ENCODE measurements at places on chromosomes 7 and 10.

- DNase-seq, result no peak
Observed at GRCh38 chr7:111873326-111873646, 311.0 kb upstream of the IMMP2L start.

- DNase-seq, result no peak
Observed at GRCh38 chr10:100713049-100713858, 32.1 kb upstream of the PAX2 start.

GRCh38 chr10:42149722-42150427 lies 488.5 kb downstream of the ZNF33B start:
- DNase-seq, result no peak

DNA sequence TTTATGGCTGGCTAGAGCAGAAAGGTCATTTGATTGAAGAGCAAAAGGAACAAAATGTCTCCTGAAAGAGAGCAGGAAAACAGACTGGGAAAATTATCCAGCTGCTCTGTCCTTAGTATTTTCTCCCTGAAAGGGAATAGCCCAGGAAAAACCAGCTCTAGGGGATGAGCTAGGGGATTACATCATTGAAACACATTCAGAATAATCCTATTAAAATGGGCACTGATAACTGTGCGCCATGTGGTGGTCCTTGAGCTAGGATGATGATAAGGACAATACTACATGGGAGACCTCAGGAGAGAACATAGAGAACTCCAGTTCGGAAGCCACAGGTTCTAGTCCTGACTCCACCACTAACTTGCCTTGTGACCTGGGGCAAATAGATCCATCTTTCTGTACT lies 873.8 kb downstream of the TYW1 start:
- no peak for DNase-seq

DNA sequence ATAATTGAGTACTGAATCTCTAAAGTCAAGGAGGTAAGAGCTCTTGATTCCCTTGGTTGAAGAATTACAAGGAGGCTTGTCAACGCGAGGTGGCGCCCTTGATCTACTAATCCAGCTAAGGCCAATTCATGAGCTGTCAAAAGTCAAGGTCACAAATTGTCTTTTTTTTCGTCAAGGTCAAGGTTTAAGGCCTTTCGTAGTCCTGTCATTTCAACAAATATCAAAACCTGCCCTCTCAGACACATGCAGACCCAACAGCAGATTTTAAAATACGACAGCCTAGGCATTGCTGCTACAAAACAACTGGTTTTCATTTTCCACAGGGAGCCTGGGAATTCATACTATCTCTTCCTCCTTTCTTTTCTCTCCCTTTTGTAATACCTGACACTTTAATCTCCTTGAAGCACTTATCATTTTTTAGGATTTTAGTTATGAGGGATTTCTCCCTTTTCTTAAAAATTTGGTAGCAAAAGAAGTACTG lies 3.6 kb downstream of the HOXA13 start:
- peak; percentile 83 for DNase-seq

DNA sequence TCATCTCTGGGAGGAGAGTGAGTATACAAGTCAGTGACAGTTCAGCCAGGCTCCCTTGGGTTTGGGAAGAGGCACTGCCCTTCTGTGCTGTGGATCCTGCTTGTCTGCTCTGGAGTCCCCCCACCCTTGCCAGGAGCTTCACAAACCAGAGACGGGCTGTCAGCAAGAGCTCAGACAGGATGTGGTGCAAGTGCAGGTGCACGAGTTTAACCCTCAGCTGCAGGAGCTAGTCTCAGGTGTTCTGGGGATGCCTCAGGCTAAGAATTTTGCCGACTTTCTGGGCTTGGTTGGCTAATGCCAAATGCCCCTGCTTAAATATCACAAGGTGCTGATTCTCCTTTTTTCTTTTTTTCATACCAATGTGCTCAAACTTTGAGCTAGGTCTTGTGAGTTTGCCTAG lies 22.3 kb downstream of the ZNF783 start:
- no peak for DNase-seq

- no peak for DNase-seq
Observed at GRCh38 chr10:117652228-117653169, 110.0 kb downstream of the EMX2 start.

DNA sequence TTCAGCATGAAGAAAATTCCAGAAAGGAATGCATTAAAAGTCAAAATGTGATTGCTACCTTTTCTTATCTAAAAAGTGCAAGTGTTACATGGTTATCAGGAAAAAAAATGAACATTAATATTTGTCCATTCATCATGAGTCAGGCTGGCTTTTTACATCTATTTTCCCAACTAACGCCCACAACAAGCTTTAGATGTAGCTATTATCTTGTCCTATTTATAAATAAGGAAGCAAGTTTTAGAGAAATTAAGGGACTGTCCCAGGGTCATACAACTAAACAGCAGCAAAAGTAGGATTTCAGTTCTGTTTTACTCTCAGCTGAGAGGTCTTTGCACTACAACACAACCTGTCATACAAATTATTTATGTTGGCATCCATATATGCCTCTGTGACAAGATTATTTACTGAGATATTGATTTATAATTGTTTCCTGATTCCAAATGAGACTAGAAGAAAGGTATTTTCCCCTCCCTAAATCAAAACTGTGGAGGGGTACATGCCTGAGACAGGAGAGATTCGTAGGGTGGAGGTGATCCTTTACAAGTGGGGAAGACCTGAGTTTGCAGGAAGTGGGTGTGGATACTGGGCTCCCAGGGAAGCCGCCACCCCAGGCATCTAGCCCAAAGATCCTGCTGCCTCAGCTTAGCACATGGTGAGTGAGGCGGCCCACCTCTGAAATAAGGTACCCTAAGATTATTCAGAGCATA lies 57.2 kb upstream of the ARID5B start:
- DNase-seq, result no peak

DNA sequence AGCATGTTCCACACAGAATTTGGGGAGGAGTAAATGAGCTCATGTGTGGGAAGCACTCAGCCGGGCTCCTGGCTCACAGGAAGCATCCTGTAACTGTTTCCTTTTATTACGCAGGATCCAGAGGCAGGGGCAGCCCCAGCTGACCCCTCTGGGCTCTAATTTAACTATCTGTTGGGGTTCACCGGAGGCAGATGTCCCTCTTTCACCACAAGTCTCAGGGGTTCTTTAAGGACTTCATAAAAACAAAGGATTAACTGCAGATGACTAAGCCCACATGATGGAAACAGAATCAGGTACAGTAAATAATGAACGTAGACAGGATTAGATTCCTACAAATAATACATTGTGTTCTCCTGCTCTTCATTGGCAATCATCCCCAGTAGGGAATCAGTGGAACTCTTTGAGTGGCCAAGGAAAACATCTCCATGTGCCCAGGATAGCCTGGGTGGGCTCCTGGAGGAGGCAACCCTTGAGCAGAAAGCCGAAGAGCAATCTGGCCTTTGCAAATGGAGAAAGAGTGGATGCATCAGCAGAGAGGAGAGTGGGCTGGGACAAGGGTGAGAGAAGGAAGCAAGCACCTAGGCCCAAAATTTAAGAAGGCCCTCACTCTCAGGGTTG lies 24.6 kb downstream of the TBXAS1 start:
- no peak for DNase-seq

DNA sequence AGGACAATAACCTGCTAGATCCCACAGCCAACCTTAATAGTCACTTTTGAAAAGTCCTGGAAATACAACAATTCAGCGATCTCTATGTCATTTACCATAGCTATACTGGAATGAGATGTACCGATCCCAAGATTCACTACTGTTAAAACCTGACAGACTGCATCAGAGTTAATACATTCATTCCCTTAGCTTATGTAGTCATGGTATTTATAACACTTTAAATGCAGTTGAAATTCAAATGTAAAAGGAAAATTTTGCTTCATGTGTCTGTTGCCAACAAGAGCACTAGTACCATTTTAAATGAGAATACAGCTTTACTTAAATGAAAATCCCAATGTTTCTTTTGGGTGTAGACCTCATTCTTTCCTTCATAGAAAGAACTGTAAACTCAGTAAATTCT lies 11.1 kb upstream of the GGCT start:
- DNase-seq, result no peak

- no peak for DNase-seq
Observed at GRCh38 chr10:113033991-113034390, 83.9 kb downstream of the TCF7L2 start.

DNA sequence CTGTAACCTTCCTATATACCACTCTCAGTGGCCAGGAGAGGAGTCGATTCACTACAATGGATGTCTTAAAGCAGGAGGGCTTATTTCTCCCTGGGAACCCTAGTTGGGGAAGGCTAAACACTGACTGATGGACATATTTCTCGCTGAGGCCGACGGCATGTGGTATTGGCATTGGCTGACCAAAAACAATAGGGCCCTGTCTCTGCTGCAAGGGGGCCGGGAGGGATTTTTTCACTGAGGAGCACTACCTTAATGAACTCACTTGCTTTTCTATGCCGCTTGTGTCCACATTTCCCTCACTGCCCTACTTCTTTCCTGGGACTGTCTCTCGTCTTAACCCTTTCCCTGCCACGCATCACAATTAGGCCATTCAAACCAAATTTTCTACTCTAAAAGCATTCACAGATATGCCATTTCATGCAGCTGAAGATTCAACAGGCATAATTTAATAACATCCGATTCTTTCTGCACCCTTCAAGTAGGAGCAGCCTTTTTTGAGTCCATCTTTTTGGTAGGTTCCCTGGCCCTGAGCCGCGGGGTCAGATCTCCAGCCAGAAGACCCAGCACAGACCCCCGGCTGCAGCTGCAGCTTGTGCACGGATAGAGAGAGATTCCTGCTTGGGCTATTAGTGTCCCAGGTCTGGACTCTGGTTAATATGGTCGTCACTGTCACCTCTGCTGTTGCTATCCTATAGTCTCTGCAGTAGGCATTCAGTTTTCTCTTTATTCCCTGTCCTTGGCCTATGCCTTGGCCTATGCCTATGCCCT lies 118.7 kb downstream of the HIPK2 start:
- peak; percentile 79 for DNase-seq

DNA sequence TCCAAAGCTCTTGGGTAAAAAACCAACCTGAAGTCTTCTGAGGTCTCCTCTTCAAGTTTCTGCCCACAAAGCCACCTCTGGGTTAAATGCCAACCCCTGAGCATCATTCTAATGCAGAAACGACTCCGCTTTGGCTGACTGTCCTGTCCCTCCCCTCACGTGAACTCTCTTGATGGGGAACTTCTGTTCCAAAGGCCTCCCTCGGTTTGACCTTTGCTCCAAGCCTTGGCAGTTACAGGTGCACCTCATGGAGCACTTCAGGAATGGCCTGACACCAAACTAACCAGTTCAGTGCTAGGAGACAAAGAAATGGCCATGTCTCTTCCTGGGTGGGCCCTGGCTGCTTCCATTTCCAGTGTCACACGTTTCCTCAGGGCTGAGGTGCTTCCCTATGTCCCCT lies 20.0 kb downstream of the CAMK2G start:
- no peak for DNase-seq

DNA sequence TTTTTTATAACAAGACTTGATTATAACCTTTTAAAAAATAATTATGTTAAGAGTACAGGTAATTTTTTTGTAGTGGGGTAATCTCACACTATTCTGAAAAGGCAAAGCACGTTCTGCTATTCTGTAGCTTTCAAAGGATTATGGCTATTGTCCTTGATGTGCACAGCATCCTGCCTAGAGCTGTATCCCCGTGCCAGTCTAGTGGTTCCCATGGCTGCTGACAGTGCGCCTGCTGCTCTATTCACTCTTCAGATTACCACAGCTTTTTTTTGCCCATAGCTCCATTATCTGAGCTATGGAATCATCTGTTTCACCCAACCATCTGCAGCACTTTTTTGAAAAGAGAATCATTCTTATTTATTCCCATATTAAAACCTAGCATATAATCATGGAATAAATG lies 723.4 kb downstream of the PHTF2 start:
- DNase-seq, result no peak

DNA sequence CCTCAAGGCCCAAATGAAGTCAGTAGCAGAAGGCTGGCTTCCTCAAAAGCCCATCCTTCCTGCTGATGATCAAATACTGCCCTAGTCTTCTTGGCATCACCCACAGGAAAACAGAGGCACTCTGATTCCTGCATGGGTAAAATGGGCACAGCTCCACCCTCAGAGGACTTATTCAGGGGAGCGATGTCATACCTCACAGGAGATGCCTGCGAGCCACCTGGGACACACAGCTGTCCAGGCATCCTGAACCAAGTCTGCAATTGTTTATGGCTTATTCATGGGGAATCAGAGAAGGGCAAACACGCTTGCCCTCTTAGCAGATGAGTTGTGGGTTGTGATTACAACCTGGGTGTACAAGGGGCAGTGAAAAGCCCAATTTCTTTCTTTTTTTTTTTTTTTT lies 22.0 kb upstream of the LMTK2 start:
- no peak for DNase-seq

- DNase-seq, result no peak
Observed at GRCh38 chr10:11011984-11012383, 5.7 kb upstream of the CELF2 start.
